ENCODE measurements at places on chromosomes 6 and 20.

DNA sequence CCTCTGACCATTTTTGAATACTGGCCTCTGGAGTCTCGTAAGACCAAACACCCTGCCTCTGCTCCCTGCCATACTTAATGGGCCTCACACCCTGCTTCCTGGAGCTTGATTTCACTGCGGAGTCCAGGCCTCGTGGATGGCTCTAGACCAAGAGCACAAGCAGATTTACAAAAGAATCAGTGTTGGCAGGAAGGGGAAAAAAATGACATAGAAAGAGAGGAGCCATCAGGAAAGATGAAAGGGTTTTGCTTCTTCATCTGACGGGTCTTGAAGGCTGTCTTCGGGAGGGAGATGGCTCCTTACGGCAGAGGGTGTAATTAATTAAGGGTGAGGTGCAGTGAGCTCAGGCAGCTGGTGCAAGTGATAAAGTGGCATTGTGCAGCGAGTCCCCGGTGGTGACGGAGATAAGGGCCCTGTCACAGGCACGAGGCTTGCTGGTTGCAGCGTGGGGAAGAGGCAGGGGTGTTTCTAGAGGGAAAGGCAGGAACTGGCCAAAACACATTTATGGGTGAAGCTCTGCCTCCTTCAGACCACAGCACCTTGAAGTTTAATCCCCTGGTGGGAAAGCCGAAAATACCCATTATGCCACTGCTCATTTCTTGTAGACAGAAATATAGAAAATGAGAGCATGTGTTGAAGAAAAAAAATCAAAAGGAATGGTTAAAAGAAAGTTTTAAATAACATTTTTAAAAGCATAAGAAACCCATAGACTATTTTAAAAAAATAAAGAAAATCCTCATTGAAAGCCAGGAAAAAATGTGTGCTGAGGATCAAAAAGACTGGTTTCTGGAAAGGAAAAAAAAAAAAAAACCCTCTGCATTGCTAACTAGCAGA is 128.6 kb upstream of the LRFN2 start:
- no peak for DNase-seq

DNA sequence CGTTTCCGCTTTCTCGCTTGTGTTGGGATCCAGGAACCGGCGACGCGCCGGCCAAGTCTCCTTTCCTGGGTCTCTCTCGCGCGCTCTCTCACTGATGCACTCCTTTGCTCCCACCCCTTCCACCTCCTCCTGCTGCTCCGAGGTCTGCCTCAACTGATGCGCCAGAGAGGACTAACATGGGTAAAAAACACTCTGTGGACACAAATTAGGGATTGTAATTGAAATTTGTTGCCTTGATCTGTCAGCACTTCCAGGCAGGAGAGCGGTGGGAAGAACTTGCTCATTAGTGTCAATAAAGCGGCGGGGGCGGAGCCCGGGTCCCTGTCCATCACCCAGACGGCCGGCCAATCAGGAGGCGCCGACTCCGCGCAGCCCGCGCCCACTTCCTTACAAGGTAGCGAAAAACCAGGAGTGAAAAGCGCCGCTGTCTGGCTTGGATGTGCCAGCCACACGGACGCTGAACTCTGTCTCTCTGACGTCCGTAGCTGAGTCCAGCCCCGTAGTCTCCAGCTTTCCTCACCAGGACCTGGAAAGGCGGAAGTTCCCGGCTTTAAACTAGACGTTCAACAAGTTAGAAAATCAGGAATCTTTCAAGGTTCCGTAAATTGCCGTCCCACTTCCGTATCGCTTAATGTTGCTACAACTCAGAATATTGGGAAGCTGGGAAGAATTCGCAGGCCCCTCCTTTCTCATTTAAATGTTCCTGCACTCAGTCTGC is at the start of gene TBX18:
Gene TBX18, minus strand, starts transcription at position 267 of the 718 bp plus-strand sequence. CDS start 417 bp downstream, outside the sequence.
- DNase-seq: no peak

DNA sequence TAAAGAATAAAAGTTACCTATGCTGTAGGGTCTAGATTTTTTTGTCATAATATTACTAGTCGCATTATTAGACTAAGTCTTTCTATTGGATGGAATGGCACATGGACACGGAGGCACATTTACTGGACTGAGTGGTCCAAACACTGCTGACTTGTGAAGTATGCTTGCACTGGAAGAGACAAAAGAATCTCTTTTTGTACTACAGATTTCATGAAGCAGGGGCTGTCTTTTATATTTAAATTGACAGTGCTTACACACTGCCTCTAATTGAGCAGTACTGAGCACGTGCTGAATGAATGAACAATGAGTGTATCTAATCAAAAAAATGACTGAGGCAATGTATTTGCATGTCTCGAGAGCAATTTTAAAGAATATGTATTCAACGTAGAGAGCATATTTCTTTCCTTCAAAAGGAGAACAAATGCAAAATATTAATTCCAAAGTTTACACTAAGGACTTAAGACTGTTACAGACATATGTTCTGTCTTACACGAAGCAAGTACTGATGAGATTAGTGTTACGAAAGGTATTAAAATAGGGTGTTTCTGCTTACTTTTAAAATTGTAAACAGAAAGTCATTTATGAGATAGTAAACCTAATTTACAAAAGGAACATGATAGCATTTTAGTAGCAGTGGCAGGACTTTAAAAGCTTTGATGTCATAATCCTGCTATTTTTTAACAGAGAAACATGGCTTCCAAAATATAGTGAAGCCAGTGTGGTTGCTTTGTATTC is 8.3 kb downstream of the ELOVL2 start:
- DNase-seq: no peak

GRCh38 chr6:131761060-131761761 is 46.6 kb upstream of the ENPP1 start:
- DNase-seq: no peak

DNA sequence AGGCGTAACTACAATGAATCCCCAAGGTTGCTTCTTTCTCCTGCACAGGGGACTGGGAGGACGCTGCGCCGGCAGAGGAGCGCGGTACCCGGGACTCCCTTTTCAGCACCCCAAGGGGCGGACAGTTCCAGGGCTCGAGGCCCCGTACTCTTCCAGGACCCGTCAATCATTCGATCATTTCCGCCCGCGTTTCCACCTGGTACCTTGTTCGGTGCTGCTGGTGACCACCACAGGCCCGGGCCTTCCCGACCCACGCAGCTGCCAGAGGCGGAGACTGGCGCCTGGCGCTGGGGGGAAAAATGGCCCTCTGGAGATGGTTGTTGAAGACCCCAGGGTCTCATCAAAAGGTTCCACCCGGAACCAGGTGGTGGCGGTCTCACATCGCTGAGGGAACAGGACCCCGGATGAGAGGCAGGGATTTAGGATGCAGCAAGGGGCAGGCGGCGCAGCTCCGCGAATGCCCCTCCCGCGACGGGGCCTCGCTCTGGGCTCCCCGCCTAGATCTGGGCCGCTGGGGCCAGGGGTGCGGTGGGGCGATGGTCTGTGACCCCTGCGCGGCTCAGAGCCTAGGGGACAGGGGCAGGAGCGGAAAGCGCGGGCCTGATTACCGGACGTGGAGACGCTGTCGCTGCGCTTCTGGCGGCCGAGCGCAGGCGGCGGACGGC is 744 bp downstream of the VSX1 start:
- no peak for DNase-seq

GRCh38 chr6:18412068-18412467 is 24.9 kb downstream of the RNF144B start:
- no peak for DNase-seq

GRCh38 chr6:26003102-26003694 is 40.6 kb downstream of the TRIM38 start:
- peak; percentile 54 for DNase-seq

GRCh38 chr6:36603222-36604089 is 9.3 kb downstream of the SRSF3 start:
- DNase-seq: no peak

DNA sequence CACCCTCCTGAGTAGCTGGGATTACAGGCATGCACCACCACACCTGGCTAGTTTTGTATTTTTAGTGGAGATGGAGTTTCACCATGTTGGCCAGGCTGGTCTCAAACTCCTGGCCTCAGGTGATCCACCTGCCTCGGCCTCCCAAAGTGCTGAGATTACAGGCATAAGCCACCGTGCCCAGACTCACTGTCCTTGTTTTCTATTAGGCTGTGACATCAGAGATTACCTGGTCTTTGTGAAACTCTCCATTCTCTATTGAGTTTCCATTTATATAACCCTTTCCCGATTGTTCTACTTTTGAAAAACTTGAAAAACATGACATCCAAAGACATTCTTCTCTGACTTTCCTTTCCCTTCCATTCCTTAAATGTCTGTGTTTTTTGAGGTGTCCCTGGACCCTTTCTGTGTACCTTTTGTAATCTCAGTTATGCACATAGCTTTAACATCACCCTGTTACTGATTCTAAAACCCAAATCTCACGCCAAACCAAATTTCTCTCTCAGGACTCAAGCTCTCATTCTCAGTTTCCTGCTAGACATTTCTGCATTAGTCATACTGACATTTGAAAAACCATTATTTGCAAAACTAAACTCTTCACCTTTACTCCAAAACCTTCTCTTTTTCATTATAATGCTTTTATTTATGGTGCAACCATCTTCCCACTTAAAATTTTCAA is 137.0 kb downstream of the KHDC1L start:
- DNase-seq: no peak

- no peak for DNase-seq
Measured at GRCh38 chr6:121356575-121356974, 22.3 kb upstream of the TBC1D32 start.

DNA sequence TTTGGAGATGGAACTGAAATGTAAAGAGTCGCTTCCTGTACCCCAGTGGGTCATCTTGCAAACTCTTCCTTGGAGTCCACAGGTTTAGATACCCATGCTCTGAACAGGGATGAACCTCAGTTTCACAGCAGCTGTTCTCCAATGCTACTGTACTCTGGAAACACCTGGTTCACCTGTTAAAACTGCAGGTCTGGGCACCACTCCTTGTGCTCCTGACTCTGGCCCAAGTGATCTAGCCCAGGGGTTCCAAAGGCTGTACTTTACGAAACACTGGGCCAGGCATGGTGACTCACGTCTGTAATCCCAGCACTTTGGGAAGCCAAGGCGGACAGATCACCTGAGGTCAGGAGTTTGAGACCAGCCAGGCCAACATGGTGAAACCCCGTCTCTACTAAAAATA is 102.1 kb downstream of the ATP9A start:
- no peak for DNase-seq

GRCh38 chr6:107660839-107661238 is 163.3 kb downstream of the SCML4 start:
- no peak for DNase-seq

DNA sequence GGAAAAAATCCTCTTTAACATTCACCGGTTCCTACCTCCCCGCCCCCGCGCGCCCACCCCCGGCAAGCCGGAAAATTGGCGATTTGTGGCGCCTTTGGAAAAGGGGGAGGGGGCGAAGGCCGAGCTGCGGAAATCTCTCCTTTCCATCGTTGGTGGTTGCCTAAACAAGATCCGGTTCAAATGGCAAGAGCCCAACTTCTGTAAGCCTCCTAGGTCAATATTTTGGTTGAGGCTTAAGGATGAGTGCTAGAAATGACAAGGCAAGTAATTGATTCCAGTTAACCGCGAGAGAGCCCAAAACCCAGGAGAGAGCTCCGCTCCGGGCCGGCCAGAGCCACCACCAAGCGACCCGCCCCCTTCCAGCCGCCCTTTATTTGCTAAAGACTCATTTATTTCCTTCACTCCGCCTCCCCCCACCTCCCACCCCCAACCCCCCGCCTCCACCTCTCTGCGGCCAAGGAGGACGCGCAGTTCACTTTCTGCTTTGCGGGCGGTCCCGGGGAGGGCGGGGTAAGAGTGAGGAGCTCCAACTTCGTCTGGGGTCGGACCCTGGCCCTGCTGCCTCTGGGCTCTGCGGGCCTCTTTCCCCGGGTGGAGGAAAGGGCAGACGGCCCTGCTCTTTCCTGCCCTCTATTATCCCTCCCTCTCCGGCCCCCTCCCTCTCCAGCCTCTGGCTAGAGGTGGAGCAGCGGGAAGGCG is 838 bp upstream of the NKX2-2 start:
- no peak for DNase-seq

- DNase-seq: no peak
Measured at GRCh38 chr20:47350181-47350550, 6.3 kb downstream of the ZMYND8 start.

DNA sequence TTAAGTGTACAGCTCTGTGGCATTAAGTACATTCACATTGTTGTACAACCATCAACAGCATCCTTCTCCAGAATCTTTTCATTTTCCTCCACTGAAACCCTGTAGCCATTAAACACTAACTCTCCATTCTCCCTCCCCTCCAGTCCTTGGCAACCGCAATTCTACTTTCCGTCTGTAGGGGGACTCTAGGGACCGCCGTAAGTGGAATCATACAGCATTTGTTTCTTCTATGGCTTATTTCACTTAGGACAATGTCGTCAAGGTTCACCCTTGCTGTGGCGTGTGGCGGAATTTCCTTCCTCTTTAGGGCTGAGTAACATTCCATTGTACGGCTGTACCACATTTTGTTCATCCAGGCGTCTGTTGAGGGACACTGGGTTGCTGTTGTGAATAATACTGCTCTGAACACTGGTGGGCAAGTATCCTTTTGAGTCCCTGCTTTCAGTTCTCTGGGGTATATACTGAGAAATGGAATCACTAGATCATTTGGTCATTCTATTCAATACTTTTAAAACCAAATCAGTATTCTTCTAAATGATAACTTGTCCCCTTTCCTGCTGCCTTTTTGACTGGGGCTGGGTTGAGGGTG is 50.7 kb downstream of the PPP1R3G start:
- DNase-seq: no peak

DNA sequence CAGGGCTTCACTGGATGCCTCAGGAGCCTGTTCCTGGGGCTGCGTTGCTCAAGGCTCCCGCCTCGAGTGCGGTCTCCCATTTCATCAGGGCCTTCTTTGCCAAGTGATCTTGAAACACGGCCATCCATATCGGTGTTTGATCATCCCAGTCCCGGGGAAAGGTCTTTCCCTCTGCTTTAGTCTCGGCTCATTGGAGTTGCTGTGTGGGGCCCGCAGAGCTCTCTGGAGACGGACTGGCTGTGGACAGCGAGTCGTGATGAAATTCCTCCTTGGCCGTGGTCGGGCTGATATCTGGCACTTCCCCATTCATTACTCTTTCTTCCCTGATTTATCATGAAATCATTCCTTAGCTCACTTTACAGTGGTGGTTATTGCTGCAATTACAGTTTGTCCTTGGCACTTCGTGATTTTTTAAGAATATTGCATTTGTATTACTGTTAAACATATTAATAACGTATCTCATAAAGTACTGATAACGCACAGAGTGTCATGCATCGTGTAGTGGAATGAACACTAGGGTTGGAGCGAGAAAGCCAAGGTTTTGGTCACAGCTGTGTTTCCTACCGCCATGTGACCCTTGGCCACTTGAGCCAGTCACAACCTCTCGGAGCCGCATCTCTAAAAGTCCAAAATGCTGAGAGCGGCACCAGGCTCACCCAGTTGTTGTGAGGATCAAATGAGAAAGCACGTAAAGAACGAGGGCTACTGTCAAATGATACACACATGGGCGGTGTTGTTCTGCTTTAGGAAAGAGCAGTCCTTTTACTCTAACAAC is 71.8 kb downstream of the MTHFD1L start:
- DNase-seq: no peak

DNA sequence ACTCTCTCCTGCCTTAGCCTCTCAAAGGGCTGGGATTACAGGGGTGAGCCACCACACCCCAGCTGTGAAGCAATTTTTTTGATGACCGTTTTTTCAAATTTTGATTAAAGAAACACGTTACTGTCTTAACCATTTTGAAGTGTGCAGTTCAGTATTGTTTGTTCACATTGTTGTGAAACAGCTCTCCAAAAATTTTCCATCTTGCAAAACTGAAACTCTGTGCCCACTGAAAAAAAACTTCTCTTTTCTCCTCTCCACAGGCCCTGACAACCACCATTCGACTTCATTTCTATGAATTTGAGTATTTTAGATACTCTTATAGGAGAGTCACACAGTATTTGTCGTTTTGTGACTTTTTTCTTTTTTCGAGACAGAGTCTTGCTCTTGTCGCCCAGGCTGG is 53.9 kb downstream of the ECT2L start:
- no peak for DNase-seq

GRCh38 chr6:83273596-83273995 is 80.4 kb downstream of the RWDD2A start:
- no peak for DNase-seq
